ENCODE measurements at places on chromosomes 7 and 10.

DNA sequence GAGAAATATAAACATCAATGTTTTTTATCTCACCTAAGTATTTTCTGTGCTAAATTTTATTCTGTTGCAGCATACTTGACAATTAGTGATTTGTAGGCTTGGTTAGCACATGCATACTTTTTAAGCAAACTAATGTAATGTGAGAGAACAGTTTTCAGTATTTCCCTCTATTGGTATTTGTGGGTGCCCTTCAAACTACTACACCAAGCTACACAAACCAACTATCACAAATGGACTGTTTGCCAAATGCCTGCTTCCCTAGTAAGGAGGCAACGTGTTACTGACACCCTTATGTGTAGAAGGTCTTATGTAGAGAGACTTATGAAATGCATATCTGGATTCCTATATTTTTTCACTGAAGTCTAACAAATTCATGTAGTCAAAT is 98.4 kb upstream of the FZD1 start:
- DNase-seq: no peak

DNA sequence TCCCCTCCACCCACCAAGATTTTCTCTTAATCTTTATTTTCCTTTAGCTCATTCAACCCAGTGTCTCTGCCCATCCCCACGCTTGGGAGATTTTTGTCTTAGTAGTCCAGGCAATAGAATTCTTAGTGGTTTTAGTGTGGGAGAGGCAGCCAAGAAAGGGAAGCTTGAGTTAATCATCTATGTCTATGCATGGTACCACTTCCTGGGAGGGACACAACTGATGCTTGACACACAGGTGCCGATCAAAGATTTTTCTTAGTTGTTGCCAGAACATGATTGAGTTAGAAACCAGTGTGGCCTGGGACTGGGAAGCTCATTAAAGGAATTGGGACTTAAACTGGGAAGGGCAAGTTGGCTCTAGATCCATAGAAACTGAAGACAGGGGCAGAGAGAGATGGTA is 3.1 kb downstream of the STRA8 start:
- no peak for DNase-seq

DNA sequence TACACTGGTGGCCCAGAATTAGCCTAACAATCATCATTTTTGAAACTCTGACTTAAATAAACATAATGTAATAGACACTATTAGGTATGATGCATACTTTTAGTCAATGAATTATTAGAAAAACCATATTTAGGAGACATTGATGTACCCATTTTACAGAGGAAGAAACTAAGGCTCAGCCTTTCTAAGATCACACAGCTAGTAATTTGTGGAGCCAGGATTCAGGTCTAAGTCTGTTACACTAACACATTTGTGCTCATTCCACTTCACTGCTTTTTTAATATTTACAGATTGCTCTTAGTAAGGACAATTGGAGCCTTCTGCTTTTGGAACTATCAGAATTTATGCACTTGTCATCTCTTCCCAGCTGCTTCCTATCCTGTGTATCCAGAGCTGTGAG is 8.9 kb downstream of the CFAP43 start:
- no peak for DNase-seq

GRCh38 chr10:49175587-49176309 is 12.4 kb downstream of the TMEM273 start:
- DNase-seq: no peak

- DNase-seq: no peak
Measured at GRCh38 chr10:6746782-6747181, 166.7 kb upstream of the PRKCQ start.

DNA sequence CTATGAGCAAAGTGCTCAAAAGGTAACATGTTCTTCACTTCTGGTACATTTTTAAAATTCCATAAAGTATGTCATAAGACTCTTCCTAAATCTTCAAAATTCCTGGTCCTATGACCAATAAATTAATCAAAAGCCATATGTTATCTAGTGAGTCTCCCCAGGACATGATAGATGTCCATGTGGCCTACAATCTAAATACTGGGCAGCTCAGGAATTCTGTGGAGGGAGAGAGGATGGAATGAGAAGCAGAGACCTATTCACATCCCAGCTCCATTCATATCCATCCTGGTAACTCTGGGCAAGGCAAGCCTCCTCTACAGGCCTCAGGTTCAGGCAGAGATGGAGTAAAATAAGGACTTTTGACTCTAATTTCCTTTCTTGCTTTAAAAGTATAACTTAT is 224.8 kb downstream of the MTERF1 start:
- DNase-seq: no peak

GRCh38 chr7:18163091-18163490 is 135.4 kb upstream of the PRPS1L1 start:
- DNase-seq: no peak

DNA sequence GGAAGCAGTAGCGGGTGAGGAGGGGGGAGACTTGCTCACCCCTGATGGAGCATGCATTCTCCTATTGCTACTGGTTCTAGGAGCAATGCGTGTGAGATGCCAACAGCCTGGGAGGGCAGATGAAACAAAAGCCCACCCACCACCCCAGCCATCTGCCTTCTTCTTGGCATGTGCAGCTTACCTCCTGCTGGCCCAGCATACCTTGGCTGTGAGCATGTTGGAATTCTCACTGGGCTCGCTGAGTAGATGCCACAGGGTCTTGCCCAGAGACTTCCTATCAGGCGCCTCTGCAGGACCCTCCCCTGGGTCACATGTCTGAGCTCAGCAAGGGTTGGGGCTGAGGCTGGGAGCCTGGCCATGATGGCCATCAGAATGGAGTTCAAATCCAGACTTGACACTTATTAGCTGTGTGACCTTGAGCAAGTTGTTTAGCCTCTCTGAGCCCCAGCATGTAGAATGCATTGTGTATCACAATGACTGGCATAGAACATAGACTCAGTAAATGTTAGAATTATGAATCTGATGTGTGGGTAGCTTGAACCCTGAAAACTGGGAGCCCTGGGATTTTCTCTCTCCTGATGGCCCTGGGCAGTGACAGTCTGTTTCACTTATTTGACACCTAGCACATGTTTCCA is 38.2 kb downstream of the CDH23 start:
- DNase-seq: no peak

DNA sequence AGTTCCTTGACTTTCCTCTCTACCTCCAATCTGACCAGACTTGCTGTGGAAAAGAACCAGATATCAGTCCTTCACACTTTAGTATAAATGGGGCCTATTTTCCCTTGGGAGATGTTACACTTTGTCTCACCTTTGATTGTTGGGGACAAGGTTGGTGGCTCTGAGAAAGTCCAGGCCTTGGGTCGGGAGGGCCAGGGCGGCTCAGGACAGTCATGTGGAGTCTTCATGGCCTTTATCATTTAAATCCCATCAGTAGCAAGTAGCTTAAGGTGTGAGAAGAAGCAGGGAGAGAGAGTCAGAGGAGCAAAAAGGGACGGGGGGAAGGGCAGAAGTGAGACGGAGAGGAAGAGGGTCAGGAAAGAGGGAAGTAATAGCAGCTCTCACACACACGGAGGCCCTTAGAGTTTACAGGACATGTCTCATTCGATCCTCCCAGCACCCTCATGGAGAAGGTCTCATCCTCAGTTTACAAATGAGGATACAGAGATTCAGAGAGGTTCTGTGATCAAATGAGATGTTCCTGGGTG is 40.5 kb downstream of the TBATA start:
- no peak for DNase-seq

GRCh38 chr10:76416642-76417041 is 985.2 kb downstream of the LRMDA start:
- no peak for DNase-seq

DNA sequence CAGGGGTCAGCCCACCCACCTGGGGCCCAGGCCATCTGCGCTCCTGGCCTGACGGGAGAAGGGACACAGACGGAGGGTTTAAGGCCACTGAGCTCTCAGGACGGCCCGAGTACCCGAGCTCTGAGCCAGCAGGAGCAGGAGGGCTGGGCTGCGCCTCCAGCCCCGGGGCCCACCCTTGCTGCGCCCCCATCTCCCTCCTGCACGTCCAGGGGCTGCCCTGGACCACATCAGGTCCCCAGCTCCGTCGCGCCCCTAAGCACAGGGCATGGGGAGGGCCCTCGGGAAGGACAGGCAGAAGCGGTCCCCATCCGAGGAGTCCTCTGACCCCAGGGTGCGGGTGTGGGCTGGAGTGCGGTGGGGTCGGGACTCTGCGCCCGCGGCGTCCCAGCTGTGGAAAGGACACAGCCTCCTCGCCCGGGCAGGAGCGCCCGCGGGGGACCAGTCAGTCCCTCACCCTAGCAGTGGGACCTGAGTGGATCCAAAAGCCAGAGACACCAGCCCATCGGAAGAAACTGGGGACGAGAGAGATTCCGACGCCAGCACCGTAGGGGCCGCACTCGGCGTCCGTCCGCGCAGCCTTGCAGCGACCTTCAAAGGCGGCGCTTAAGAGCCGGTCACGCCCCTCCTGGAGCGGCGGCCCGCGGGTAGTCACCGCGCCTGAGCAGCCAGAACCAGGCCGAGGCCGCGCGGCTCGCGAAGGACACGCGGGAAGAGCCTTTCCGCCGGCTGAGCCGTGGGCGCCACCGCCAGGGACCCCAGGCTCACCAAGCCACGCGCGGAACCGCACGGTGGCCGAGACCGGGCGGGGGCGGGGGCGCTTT is 15.9 kb downstream of the CAMK2B start:
- DNase-seq: no peak

DNA sequence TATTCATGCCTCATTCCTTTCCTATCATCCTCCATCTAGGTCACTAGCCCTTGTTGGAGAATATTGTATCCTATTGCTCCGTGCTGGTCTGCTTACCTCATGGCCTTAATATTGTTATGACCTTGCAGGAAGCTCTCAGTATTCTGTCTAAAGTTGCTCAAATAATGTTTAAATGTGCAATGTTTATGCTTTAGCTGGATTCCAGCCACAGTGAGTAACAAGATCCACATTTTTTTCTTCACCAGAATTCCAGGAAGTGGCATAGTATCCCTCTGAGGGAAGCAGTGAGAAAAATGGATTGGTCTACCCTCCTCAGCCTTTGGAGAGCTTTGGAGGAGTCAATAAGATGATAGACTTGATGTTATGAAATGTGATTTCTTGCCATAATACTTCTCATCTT is 402.6 kb downstream of the NRG3 start:
- no peak for DNase-seq

DNA sequence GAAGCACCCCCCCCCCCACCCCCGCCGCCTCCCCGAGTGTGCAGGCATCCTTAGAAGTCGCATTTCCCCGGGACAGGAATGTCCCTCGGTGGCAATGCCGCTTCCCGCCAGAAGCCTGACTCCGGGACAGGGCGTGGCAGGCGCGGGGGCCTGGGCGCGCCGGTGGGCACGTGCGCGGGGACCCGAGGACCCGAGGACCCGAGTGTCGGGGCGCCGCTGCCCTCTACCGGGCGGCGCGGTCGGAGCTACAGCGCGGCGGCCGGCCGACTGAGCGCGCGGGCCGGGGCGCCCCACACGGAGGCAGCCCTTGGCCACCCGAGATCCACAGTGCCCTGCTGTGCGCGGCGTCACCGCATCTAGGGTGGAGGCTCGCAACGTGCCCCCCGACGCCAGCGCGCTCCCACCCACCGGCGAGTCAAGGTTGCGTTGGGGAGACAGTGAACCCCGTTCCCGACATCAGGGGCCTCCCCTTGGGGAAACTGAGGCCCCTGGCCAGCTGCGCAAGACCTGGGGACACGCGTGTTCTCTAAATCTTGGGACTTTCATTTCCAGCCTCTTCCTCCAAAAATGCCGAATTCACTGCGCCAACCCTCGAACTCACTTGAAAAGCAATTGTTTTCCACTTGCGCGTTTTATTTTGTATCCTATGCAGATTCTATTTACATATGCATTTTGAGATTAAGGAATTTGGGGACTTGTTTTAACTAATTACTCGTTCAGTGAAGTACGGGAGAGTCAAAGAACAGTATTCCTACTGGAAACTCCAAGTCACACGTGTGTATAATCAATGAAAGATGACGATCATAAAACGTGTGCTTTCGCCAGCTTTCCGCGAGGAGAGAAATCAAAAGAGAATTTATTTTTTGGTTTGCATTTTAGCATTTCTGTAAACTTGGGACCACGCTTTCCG is 3.1 kb upstream of the CUX1 start:
- no peak for DNase-seq

DNA sequence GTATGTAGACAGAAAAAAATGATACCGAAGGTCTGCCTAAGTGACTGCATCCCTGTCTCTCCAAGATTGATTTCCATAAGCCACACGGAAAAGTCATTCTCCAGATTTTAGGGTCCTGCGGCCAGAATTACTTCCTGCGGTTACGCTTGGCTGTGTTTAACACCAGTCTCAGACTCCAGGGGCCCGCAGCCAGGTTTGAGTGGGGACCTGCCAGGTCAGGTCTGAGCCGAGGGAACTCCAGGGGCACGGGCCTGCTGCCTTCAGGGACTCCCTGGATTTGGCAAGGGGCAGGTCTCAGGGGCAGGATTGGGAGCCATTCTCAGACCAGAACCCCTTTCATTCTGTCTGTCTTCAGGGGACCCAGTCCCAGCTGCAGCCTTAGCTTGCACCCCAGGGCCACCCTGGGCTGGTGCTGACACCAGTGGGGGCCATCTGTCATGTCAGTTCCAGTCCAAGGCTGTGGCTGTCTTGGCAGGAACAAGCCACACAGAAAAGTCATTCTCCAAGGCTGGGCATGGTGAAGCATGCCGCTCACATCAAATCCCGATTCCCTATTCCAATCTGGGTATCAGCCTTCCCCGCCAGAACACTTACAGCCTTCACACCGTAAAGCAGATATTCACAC is 39.0 kb downstream of the TMEM120A start:
- no peak for DNase-seq

- DNase-seq: peak; percentile 36
Measured at GRCh38 chr7:139043823-139044812, 8.3 kb upstream of the ZC3HAV1L start.

- DNase-seq: no peak
Measured at GRCh38 chr10:117476281-117476680, 66.3 kb upstream of the EMX2 start.

DNA sequence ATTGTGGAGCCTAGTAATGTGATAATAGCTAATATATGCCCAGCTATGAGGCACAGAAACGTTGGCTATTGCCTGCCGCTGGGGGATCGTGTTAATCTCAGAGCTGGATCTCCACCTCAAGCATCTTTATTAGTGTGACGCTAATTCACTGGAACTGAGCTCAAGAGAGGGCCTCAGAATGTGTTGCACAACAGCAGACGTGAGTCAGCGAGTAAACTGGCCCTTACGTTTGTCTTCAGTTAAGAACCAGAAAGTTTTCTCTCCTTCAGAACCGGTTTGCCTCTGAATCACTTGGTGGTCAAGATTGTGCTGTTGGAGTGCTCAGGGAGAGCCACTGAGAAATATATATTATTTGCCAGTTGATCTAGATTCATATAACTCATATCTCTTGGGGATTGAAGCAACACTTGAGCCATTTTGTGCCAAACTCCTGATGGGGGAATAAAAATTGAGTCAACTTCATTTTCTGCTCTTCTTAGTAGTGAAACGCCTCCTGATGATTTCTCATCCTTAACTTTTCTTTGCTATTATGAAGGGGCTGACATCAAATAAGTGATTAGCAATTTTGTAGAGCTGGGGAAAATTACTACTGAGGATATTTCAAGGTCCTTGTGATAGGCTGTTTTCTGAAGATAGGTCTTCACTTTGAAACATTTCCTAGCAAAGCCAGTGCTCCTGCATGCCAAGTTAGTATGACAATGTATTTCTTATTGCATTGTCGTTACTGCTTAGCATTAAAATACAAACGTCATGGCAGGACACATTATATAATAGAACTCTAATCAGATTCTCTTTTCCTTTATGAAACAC is 22.3 kb downstream of the BZW2 start:
- no peak for DNase-seq

Data from stimulated activated CD8-positive, alpha-beta memory T cell treated with anti-CD3 and anti-CD28 coated beads, Interleukin-4, amount 100 ng/mL, for 1 hour (primary cell).